ENCODE measurements at places on chromosomes 2 and 18.

GRCh38 chr18:51100385-51101120 lies 70.5 kb downstream of the SMAD4 start:
- DNase-seq, result no peak

DNA sequence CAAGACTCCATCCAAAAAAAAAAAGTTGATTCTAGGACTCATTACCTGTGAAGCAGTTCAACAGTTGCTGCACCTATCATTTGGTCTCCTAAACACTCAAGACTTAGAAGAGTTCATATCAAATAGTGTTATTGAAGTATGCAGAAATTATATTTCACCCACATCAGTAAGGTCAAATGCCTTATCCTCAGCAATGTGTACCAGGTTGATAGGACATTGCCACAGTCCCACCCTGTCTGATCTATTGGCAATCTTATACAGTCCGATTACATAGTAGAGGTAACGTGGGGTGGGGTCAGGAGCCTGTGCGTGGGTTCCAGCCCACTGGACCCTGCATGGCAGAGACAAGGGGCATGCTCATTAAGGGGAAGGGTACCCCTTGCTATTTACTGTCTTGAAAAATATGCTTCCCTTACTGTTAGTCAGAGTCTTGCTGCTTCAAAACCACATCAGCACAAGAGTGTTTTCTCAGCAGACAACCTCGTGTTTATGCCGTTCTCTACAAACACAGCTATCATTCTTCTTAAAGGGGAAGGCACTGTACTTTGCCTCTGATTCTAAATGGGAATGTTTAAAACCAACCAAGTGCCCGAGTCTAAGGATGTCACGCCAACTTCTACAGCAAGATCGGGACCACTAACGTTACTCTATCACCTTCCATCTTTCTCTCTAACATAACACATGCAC lies 115.2 kb downstream of the MTCL1 start:
- no peak for DNase-seq

DNA sequence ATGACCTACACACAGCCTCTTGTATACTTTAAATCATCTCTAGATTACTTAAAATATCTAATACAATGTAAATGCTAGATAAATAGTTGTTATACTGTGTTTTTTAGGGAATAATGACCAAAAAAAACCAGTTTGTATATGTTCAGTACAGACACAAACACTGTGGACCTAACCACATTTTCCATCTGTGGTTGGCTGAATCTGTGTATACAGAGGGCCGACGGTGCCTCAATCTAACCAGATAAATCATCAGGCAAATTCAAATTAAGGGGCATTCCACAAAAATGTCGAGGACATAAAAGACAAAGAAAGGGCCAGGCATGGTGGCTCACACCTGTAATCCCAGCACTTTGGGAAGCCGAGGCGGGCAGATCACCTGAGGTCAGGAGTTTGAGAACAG lies 14.1 kb downstream of the MGAT4A start:
- DNase-seq, result no peak

DNA sequence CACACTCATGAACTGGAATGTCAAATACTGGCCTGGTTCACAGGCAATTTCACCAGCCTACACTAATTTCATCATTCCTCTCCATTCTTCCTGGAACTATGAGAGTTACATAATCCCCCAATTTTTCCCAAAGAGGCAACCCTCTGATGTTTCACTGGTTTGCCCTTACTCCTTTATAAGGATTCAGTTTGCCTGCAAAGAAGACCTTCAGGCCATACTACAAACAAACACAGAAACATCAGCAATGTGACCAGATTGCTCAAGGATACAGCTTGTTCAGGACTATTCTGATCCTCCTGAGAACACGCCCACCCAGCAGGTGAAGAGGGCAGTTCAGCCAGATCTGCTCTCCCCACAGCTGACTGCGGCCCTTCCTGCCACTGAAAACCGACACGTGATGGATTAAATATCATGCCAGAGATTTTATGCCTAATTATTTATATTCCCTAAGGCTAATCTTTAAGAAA lies 215.5 kb downstream of the ETAA1 start:
- no peak for DNase-seq

DNA sequence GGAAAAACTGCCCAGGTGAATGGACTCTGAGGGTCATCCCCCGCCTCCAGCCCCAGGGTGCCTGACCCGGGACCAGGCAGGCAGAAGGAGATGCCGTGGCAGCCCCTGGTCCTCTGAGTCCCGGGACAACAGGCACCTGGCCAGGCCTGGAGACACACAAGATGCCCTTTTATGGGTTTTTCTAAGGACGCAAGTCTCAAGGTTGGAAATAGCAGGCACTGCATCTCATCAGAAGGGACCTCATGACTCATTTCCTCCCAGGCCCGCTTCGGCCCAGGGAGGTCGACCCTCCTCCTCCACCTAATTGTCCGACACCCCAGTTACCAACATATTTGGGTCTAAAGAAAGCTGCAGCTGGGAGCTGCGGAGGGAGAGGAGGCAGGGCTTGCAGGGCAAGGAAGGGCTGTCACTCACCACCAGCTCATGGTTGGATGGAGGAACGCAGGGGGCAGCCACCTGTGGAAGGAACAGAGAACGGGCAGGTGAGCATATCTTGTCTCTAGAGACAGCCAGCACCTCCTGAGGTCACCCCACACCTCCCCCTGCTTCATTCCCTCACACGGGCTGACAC lies 82.9 kb downstream of the TNS1 start:
- no peak for DNase-seq

- DNase-seq, result no peak
Observed at GRCh38 chr2:149129433-149129832, 90.9 kb downstream of the LYPD6B start.

DNA sequence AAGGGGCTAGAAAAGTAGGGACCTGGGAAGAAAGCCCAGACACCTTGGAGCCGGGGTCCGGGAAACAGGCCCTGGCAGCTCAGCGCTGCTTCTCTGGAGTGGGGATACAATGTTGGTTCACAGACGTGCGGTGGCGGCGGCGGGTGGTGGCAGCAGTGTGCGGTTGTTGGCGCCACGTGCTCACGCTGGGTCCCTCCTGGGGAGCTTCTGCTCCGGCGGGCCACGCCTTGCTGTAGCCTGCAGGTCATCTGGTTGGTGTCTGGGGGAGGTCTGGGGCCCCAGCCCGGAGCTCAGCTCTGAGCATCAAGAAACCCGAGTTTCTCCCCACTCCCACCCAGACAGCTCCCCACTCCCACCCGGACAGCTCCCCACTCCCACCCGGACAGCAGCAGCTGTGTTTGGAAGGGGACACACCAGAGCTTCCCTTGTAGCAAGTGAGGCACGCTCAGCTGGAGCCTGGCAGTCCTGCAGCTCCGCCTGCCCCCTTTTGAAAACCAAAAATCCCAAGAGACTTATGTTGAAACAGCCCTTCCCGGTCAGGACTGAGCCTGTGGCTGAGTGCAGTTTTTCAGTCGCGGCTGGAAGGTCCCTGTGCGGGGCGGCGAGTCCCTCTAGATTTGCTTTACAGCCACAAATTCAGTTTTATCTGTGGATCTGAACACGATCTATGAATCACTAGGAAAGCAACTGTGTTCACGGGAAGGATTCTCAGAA lies 46.9 kb downstream of the NFATC1 start:
- no peak for DNase-seq

DNA sequence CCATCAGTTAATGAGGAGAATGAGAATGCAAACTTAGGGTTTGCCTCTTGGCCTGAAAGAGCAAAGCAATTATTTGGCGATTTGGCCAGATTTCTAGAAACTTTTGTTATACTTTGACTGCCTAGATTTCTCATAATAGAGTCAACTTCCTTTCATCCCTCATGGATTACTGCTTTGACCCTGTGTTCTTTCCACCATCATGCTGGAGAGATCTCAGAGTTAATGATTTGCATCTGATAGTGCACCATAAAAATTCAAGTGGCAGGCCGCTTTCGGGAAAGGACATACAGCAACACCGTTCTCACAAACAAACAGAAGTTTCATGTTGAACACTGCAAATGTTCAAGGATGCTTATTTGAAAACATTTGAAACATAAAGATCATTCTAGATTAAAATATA lies 143.7 kb upstream of the ZFP36L2 start:
- no peak for DNase-seq

- no peak for DNase-seq
Observed at GRCh38 chr2:23356711-23357110, 28.3 kb upstream of the KLHL29 start.

DNA sequence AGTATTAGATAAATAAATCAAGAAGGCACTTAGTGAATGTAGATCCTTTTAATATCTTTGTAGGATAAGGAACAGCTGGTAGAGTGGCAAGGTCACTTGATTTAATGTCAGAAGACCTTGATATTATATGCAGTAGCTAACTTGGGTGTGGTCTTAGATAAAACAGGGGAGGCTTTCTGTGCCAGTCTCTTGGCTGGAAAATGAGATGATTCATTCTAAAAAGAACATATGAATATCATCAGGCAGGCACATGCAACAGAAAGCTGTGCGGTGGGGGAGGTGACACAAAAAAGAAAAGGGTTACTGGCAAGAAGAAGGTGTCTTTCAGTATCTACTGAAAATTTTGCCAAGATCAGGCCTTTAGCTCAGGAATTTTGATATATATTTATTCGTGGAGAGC lies 931.7 kb upstream of the CELF4 start:
- peak; percentile 1 for DNase-seq

GRCh38 chr2:14827226-14828023 lies 194.9 kb downstream of the LRATD1 start:
- DNase-seq, result no peak

DNA sequence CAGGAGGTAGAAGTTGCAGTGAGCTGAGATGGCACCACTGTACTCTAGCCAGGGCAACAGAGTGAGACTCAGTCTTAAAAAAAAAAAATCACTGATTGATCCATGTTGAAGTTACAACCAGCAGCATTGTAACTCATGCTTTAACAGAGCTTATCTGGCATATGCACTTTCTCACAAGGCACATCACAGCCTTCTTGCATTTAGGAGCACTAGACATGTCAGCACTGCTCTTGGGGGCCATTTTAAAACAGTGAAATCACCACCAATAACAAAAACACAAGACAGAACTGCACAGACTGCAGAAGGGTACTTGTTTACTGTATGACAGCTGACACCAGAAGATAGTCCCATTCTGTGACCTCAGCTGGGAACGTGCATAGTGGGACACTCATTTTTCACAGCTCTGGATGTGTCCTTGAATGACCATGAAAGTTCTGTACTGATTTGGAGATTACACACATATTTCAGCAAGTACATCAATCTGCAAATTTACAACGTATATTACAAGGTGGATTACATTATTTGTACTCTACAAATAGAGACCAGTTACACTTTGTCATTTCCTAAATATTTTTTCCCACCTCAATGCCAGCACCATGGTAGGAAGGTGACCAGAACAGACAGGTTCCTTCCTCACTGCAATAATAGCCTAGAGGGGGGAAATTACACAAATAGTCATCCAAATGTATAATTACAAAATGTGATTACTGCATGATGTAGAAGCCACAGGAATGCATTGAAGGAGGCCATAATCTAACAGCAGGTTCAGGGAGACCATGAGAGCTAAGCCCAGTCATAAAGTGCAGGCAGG lies 35.1 kb downstream of the CCBE1 start:
- DNase-seq, result no peak

- no peak for DNase-seq
Observed at GRCh38 chr2:172216477-172216876, 113.8 kb upstream of the DLX2 start.

GRCh38 chr18:70666936-70667335 lies 378.1 kb downstream of the SOCS6 start:
- DNase-seq, result no peak

GRCh38 chr2:98959810-98960507 lies 23.9 kb upstream of the CRACDL start:
- no peak for DNase-seq

DNA sequence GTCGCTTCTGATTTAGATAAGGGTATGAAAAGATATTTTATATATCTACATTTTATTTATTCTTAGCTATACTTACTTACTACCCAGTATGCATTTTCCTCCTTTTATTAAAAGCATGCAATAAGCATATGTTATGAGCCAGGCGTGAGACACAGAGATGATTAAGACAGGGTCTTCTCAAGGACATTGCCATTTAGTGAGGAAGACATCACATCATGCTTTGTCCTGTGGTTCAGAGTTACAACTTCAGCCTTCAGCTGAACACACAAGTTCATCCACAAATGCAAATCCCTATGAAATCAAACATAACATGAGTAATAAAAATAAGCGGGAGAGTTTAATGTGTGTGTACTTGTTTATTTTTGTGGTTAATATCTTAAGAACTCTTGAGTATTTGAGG lies 30.2 kb downstream of the GRHL1 start:
- no peak for DNase-seq
